CD4-positive, alpha-beta T cell (primary cell): ENCODE measurements at places on chromosomes 1 and 21.

- H3K27ac ChIP-seq = no peak overlapping the region
- DNase-seq = no peak
- H3K4me1 ChIP-seq = no peaks in the 10 kb centered on the region
- peaks cover 6% of the 10 kb centered on the region for H3K27me3 ChIP-seq
Measured at GRCh38 chr1:47828978-47829377, 168.2 kb downstream of the TRABD2B start.

DNA sequence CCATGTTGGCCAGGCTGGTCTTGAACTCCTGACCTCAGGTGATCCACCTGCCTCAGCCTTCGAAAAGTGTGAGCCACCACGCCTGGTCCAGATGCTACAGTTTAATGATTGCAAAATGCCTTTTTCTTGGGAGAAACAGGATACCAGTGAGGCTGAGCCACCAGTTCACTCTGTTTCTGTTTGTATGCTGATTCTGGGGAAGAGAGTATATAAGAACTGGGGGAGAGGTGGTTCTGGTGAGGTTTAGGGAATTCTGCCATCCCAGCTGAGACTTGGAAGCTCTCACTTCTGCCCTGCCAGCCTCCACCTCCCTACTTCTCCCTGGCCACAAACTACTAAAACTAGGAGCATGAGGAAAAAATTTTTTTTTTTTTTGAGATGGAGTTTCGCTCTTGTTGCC lies 8.1 kb upstream of the PMF1 start:
- H3K36me3 ChIP-seq = peaks cover 69% of the 10 kb centered on the region
- H3K27ac ChIP-seq = no peak overlapping the region
- peaks cover 8% of the 10 kb centered on the region for H3K4me1 ChIP-seq
- H3K27me3 ChIP-seq = no peaks in the 10 kb centered on the region

DNA sequence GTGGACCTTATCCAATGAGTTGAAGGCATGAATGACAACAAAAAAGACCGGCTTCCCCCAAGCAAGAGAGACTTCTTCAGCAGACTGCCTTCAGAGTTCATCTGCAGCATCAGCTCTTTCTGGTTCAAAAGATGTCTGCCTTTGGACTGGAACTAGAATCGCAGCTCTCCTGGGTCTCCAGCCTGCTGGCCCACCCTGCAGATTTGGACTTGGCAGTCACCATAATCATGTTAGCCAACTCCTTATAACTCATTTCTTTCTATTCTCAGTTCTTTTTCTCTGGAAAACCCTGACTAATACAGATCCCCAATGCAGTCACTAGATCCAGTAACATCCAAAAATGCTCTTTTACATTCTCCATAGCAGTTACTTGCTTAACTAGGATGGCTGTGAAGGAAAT lies 89.2 kb upstream of the MARK1 start:
- H3K27me3 ChIP-seq = peaks cover 4% of the 10 kb centered on the region
- H3K27ac ChIP-seq = no peak overlapping the region
- no peaks in the 10 kb centered on the region for H3K36me3 ChIP-seq
- no peak for DNase-seq
- no peaks in the 10 kb centered on the region for H3K4me1 ChIP-seq

GRCh38 chr1:41779360-41779759 lies 139.4 kb downstream of the HIVEP3 start:
- no peak overlapping the region for H3K27ac ChIP-seq
- H3K4me3 ChIP-seq = no peak overlapping the region
- no peaks in the 10 kb centered on the region for H3K36me3 ChIP-seq
- peaks cover 9% of the 10 kb centered on the region for H3K4me1 ChIP-seq

DNA sequence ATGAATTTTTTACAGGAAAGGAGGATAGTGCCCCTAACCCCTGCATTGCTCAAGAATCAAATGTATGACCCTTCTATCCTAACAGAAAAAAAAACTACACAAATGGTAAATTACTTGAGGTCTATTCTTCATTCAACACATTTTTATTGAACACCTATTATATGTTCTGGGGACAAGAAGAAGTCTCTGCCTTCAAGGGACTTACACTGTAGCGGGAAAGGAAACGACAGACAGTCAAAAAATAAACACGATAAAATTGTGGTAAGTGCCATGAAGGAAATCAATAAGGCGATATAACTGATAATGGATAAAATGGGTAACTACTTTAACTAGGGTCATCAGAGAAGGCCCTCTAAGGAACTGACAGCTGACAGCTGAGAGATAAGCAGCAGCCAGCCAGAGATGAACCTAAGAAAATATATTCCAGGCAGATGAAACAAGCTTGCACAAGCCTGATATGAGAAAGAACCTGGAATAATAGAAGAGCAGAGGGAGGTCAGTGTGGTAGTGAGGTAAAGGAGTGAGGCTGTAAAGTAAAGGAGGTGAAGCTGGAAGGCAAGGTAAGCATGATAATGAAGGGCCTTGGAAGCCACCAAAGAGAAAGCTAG lies 66.4 kb downstream of the PHTF1 start:
- H3K27ac ChIP-seq = no peak overlapping the region
- no peaks in the 10 kb centered on the region for H3K36me3 ChIP-seq
- no peaks in the 10 kb centered on the region for H3K27me3 ChIP-seq
- no peak for DNase-seq

DNA sequence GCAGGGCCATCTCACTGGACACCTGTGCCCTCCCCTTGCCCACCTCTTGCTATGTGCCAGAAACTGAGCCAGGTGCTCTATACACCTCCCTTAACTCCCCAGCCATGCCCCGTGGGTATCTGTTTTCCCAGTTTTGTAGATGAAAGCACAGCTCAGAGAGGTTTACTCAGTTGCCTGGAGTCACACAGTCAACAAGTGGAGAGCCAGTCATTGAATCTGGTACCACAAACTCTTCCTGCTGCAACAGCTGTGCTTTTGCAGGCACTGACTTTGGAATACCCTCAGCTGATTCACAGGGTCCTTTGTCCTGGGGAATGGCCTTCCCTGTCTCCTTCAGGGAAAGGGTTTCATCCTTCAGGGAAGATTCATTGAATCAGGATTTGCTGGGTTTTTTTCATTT lies 22.1 kb downstream of the PAX7 start:
- no peak for DNase-seq
- peaks cover 47% of the 10 kb centered on the region for H3K4me1 ChIP-seq
- no peaks in the 10 kb centered on the region for H3K36me3 ChIP-seq
- H3K4me3 ChIP-seq = no peak overlapping the region
- H3K27me3 ChIP-seq = peaks cover 32% of the 10 kb centered on the region

DNA sequence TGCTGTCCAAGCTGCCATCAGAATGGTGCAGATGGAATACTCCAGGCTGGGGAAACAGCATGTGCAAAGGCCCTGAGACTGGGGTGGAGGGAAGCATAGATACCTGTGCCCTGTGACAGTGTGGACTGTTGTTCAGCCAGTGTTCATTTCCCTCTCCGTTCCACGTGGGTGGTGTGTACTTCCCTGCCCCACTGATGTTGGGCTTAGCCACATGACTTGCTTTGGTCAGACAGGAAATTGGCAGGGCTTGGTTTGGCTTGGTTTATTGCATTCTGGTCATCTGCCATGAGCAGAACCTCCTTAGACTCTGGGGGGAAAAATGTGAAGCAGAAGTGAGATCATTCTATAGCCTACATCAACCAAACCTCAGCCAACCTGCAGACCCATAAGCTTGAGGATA lies 102.4 kb upstream of the IGSF21 start:
- H3K27me3 ChIP-seq = peaks cover 4% of the 10 kb centered on the region
- H3K4me3 ChIP-seq = no peak overlapping the region
- H3K27ac ChIP-seq = no peak overlapping the region
- no peak for DNase-seq

GRCh38 chr1:64759968-64760367 lies 15.1 kb downstream of the RAVER2 start:
- H3K4me3 ChIP-seq = no peak overlapping the region
- no peak for DNase-seq
- H3K4me1 ChIP-seq = no peaks in the 10 kb centered on the region
- no peaks in the 10 kb centered on the region for H3K36me3 ChIP-seq
- H3K27me3 ChIP-seq = no peaks in the 10 kb centered on the region
- H3K27ac ChIP-seq = no peak overlapping the region

DNA sequence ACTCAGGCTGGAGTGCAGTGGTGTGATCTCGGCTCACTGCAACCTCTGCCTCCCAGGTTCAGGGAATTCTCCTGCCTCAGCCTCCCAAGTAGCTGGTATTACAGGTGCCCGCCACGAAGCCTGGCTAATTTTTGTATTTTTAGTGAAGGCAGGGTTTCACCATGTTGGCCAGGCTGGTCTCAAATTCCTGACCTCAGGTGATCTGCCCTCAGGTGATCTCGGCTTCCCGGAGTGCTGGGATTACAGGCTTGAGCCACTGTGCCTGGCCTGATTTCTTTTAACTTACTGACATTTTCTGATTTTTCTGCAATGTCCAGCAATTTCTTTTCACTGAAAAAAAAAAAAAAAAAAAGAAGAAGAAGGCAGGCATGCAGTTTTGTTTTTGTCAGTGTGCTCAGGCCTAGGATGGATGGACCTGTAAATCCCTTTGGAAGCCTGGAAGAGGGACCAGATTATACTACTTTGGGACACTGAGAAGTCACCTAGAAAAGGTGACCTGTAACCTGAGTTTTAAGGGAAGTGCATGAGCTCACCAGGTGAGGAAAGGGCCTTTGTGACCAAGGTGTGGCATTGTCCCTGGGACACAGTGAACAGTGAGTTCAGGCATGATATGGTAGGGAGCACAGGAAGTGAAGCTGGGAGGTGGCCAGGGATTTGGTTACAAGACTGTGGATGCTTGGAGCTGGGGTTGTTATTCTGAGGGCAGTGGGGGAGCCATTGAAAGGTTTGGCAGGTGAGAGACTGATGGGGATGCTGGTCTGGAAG lies 2.7 kb upstream of the TMEM61 start:
- DNase-seq = no peak
- H3K4me1 ChIP-seq = no peaks in the 10 kb centered on the region
- H3K27ac ChIP-seq = no peak overlapping the region
- peaks cover 38% of the 10 kb centered on the region for H3K27me3 ChIP-seq

GRCh38 chr1:2312160-2312514 lies 79.2 kb downstream of the MORN1 start:
- H3K4me3 ChIP-seq = no peak overlapping the region

- H3K27ac ChIP-seq = no peak overlapping the region
- H3K36me3 ChIP-seq = no peaks in the 10 kb centered on the region
- no peak overlapping the region for H3K4me3 ChIP-seq
Measured at GRCh38 chr21:35438643-35439404, 389.7 kb upstream of the RUNX1 start.

DNA sequence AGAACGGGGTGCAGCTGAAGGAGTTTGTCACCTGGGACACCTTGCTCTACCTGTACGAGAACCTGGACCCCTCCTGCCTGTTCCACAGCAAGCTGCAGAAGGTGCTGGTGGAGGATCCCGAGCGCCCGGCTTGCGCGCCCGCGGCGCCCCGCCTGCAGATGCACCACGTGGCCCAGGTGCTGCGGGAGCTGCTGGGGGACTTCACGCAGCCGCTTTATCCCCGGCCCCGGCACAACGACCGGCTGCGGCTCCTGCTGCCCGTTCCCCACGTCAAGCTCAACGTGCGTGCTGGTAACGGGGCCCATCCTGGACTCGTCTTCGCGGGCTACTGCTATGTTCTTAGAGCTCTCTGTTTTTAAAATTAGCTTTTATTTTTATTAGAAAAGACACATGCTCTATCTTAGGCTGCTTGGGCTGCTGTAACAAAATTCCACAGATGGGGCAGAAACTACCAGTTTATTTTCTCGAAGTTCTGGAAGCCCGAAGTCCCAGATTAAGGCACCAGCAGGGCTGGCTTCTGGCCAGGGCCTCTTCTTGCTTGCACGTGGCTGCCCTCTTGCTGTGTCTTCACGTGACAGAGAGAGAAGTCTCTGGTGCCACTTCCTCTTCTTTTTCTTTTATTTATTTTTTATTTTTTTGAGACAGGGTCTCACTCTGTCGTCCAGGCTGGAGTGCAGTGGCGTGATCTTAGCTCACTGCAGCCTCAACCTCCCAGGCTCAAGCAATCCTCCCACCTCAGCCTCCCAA lies 38.1 kb downstream of the TRPM2 start:
- DNase-seq = no peak
- H3K27me3 ChIP-seq = no peaks in the 10 kb centered on the region
- no peaks in the 10 kb centered on the region for H3K4me1 ChIP-seq
- H3K4me3 ChIP-seq = no peak overlapping the region

GRCh38 chr1:183609313-183609712 lies 19.1 kb upstream of the NCF2 start:
- no peak overlapping the region for H3K27ac ChIP-seq
- H3K27me3 ChIP-seq = no peaks in the 10 kb centered on the region
- H3K36me3 ChIP-seq = no peaks in the 10 kb centered on the region
- no peaks in the 10 kb centered on the region for H3K4me1 ChIP-seq

DNA sequence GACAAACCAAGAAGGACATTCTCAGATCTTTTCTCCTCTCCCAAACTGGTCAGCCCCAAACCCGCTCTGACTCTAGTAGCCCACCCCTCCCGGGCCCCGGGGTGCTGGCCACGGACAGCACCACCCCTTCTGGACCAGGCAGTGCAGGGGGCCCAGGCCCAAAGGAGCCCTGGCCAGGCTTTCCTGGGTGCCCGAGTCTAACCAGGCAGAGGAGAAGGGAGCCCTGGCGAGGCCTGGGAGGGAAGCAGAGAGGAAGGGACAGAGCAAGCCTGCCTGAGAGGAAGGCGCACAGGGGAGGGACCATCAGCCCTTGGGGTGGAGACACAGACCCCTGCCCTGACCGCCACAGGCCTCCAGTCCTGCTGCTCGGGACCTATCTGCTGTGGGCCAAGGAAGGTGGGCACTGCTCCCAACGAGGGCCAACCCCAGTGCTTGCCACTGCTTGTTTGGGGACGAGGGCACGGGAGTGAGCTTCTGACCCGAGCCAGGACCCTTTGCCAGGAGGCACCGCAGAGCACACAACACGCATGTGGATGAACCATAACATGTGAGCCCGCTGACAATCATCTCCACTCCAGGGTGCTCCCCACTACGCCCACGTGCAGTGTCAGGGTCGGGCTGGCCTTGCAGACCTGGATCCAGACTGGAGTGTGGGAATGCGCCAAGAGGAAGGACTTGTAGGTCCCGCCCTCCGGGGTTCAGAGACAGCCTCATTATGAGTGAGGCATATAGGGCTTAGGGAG lies 57.6 kb downstream of the KCNAB2 start:
- H3K27me3 ChIP-seq = no peaks in the 10 kb centered on the region
- peaks cover 5% of the 10 kb centered on the region for H3K36me3 ChIP-seq
- H3K4me3 ChIP-seq = no peak overlapping the region
- H3K4me1 ChIP-seq = no peaks in the 10 kb centered on the region
- no peak overlapping the region for H3K27ac ChIP-seq

DNA sequence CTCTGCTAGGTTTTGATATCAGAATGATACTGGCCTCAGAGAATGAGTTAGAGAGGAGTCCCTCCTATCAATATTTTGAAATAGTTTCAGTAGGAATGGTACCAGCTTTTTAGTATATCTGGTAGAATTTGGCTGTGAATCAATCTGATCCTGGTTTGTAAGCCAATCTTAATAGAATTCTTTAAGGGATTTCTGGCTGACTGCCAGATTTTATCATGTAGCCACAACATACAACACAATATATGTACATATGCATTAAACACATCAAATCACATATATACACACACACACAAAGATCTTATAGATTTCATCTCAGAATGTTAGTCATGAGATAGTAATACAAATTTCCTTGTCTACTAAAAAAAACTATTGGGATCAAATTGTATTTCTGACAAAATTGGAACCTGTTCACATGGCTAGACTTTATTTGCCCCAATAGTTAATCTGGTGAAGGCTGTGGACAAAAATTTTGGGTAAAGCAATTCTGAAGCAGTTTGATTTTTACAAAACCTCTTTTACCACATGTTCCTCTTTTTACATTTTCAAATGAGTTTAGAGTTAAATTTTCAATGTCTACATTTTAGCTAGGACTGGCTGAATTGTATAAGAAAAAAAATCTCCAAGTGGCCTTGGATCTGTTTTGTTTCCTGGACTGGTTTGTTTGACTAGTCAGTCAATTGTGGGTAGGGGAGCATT lies 151.7 kb downstream of the FASLG start:
- no peak for DNase-seq
- H3K27ac ChIP-seq = no peak overlapping the region
- H3K4me1 ChIP-seq = no peaks in the 10 kb centered on the region
- no peaks in the 10 kb centered on the region for H3K36me3 ChIP-seq
- no peaks in the 10 kb centered on the region for H3K27me3 ChIP-seq
